ENCODE measurements at places on chromosomes 16 and 17.

GRCh38 chr17:20236578-20237227, 227.5 kb downstream of the SPECC1 start:
- DNase-seq: no peak

GRCh38 chr16:50741225-50741780, 583 bp upstream of the CYLD start:
- DNase-seq: no peak

- no peak for DNase-seq
Measured at GRCh38 chr16:4055748-4056147, 60.5 kb downstream of the ADCY9 start.

DNA sequence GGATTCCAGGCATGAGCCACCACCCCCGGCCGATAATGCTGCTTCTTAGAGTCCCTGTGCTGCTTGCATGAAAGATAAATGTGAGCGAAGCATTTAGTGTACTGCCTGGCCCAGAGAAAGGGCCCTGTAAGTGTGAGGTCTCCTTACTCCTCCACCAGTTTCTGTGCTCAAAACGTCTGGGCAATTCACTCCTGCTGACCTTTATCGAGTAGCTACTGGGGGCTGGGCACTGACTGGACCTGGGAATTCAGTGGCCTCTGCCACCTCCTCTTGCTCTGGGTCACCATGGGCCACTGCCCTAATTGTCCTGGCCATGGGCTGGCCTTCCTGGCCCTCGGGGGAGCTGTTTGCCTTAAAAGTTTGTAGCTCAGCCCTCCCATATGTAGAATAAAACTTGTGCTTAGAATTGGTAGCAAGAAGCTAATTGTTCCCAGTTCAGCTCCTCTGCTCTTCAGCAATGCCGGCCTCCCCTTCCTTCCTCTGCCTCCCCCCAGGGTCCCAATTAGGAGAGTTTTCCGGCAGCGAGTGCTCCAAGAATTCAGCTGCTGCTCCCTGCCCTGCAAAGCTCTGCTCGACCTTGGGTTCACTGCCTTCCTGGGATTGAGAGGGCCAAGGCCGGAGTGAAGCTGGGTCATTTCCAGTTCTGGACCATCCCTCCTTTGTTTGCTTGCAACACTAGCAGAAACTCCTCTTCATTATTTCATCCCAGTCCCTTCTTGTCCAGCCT, 98.9 kb upstream of the CDC42EP4 start:
- no peak for DNase-seq

- DNase-seq: no peak
Measured at GRCh38 chr16:78773291-78773702, 673.8 kb downstream of the WWOX start.

GRCh38 chr17:75516619-75517296, 430 bp downstream of the TSEN54 start:
- peak; percentile 45 for DNase-seq

DNA sequence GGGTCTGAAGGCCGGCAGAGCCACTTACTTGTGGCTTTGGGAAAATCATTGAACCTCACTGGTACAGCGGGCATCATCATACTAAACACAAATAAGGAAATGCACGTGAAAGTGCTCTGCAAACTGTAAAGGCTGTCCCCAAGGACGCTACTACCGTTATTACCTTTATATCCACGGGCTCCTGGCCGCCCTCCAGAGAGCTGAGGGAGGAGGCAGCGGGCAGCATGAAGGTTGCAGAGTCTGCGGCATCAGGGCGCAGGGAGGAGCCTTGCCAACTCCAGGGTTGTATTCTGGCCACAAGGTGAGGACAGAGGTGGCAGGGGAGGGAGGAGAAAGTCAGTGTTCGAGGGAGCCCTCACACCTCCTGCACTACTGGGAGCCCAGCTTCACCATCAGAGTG, 68.3 kb upstream of the GCSH start:
- no peak for DNase-seq

Data from stimulated activated CD4-positive, alpha-beta T cell treated with anti-CD3 and anti-CD28 coated beads, Interleukin-4, amount 100 ng/mL, for 1 hour (primary cell).